ENCODE measurements at places on chromosomes 7 and 10.

DNA sequence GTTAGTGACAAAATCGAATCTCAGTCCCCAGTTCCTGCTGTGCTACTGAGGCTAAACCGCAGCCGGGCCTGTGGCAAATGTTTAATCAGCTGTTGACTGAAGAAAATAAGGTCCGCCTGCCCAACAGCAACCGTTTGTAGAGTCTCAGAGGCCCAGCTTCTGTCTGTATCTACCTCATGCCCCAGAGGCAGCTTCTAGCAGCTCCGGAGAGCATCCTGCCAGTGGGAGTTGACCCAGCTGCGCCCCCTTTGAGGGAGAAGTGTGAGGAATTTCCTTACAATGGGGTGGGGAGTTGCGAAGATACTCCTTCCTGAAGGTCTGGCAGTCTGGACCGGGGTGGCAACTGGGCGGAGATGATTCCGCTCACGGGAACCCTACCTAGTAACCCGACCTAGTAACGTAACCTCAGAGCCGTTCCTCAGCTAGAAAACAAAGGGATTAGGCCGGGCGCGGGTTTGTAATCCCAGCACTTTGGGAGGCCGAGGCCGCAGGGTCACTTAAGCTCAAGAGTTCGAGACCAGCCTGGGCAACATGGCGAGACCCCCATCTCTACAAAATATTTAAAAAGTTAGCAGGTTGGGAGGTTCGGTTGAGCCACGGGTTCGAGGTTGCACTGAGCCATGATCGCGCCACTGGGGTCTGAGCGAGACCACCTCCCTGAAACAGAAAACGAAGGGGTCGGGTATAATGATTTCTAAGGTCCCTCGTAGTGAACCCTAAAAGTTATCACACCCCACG is 846 bp upstream of the ZNF775 start:
- DNase-seq: no peak

DNA sequence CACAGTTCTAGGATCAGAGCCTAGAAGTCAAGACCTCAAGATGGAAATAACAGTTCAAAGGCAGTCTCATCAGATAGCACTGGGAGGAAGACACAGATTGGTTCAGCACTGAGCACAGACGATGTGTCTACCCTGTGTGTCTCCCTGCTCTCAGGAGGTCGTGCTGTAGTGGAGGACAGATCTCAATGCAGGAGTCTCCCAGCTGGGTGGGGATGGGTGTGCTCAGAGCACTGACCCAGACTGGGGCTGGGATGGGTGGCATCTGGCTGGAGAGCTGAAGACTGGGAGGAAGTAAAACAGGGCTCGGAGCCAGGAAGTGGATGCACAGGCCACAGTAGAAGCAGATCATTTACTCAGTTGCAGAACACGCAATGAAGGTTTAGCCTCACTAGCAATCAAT is 69.5 kb upstream of the GDF10 start:
- no peak for DNase-seq

GRCh38 chr7:27611059-27611458 is 51.6 kb downstream of the HIBADH start:
- DNase-seq: no peak

- DNase-seq: no peak
These were observed 18.5 kb upstream of the ERLIN1 start for GRCh38 chr10:100204370-100204769.

GRCh38 chr7:82441669-82442478 is 1.7 kb downstream of the CACNA2D1 start:
- DNase-seq: no peak

- no peak for DNase-seq
These were observed 3.0 kb downstream of the BRI3 start for GRCh38 chr7:98284335-98285036.

- DNase-seq: no peak
These were observed 62.5 kb upstream of the KMT2E start for GRCh38 chr7:104951546-104951945.

GRCh38 chr10:117260084-117260483 is 19.2 kb downstream of the SLC18A2 start:
- DNase-seq: no peak

GRCh38 chr10:26703096-26703495 is 5.6 kb downstream of the PDSS1 start:
- DNase-seq: no peak

- DNase-seq: no peak
These were observed 560.2 kb downstream of the SUGCT start for GRCh38 chr7:40694991-40695390.

GRCh38 chr7:128792471-128793180 is 858 bp downstream of the CCDC136 start:
- DNase-seq: no peak

DNA sequence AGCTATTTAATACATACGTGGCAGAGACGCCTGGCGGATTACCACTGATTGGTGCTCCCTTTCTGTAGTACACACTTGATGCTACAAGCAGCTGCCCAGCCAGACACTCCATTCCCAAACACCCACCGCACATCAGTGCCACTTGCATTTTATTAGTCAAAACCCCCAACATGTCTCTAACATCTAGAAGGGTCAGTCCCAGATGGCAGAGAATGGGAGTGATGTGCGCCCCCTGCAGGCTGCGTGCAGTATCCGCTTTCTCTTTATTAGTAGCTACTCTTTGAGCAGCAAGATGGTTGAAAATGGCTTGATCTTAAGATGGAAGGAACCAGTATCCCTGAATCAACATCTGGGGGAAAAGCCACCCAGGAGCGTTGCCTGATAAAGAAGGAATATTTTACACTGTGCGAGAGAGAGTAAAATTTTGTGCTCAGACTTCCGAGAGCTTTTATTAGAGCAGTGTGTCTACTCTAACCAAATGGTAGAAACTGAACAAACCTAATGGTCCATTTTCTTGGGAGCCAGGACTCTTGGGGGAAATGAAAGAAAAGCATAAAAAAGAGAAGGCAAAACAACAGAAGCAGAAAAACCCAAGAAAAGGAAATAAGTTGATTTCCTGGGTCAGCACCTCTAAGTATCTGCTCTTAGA is 78.3 kb downstream of the ST8SIA6 start:
- peak; percentile 14 for DNase-seq

GRCh38 chr10:49389361-49389933 is 6.4 kb downstream of the DRGX start:
- DNase-seq: no peak

DNA sequence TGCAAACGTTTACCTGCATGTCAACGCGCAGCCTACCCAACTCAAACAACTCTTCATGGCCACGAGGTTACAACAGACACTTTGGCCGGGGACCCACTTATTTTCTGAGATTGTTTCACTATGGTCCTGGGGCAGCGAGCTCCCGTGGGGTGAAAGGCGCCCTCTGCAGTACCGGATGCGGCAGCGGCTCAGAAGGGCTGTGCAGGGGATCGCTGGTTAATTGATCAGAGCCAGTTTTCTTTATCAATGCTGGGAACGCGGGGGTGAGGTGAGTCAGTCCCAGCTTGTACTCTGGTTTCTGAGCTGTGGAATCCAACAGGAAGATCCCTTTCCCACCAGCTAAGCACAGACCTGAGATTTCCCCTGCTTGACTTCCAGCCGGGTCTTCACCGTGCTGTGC is 366.5 kb upstream of the KLF6 start:
- no peak for DNase-seq

GRCh38 chr7:120553491-120553890 is 280.5 kb downstream of the KCND2 start:
- DNase-seq: no peak

- no peak for DNase-seq
These were observed 1148.5 kb upstream of the CELF2 start for GRCh38 chr10:9869205-9869604.

DNA sequence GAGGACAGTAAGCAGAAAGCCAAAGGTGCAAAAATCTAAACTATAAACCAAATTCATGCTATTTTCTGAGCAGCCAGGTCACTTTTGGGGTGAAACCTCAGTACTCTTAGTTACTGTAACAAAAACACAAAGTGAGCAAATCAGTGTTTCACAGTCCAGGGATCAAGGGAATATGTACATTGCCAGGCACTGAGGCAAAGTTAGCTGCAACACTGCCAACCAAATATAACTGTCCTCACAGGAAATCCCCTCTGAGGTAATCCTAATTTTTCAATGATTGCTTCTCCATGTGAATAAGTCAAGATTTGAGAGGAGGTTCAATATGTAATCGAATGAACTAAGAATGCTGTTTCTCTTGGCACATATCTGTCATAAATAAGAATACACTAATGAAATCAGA is 229.7 kb downstream of the TSPAN12 start:
- DNase-seq: no peak

DNA sequence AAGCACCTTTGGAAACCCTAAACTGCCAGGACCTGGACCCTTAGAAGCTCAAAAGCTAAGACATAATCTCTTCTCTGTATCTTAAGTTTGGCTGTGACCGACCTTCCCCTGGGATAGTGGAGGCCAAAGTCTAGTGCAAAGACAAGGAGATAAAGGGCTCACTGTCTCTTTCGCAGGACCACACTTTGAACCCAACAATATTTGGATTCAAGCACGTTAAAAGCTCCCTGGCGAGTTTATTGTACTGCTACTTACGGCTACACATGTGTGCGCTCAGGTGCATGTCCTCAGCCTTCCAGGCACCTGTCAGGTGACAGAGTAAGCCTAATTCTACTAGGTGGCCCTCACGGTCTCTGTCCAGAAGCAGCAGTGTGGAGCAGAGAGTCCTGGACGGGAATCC is 55.9 kb downstream of the PNLIPRP2 start:
- DNase-seq: no peak

- no peak for DNase-seq
These were observed 117.2 kb downstream of the UBE2H start for GRCh38 chr7:129835569-129835968.

DNA sequence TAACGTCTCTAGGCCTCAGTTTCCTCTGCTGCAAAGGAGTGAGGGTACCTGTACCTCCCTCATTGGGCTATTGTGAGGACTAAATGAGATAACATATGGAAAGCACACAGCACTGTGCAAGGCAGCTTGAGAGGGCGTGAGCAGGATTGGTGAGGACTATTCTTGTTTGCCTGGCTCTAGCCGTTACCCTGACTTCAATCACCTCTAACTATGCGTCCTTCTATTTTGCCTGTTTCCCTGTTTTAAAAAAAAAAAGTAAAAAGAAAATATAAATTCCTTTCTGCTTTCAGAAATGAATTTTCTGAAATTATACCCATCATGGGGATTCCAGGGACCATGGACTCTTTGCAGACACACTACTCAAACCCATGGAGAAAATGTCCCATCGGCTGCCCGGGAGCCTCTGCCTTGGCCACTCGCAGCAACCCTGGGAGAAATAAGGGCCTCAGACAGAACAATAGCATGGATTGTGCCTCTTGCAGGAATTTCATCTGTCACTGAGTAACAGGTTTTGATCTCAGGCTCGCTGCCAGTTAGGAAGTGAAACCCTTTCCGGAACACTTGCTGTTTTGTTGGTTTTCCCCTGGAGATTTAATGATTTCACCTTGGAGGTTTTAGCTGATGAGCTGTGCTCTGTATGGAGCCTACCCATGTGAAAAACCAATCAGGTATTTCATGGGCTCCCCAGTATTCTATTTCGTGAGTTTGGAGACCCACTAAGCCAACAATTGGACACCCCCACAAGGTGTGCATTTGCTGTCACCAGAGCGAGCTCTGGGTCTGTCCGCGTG is 55.6 kb downstream of the STEAP1B start:
- DNase-seq: no peak

DNA sequence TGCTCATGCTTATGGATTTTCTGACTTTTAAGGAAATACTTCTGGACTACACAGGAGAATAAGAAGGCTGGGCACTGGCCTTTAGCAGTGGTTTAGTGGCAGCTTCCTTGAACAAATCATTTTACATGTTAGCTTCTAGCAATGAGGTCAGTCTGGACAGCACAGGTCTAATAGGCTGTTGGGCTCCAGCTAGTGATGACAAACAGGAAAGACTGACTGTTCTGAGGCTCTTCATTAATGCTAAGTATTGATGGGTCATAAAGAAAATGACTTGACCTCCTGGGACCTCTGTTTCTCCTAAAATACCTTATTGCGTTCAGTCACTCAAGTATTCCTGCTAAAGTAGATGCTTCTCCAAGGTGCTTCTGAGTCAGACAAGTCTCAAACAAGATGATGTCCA is 4.9 kb upstream of the RHOBTB1 start:
- DNase-seq: no peak

GRCh38 chr10:23343591-23344240 is 881 bp downstream of the C10orf67 start:
- no peak for DNase-seq

- no peak for DNase-seq
These were observed 104.7 kb upstream of the RHEB start for GRCh38 chr7:151624246-151624928.

DNA sequence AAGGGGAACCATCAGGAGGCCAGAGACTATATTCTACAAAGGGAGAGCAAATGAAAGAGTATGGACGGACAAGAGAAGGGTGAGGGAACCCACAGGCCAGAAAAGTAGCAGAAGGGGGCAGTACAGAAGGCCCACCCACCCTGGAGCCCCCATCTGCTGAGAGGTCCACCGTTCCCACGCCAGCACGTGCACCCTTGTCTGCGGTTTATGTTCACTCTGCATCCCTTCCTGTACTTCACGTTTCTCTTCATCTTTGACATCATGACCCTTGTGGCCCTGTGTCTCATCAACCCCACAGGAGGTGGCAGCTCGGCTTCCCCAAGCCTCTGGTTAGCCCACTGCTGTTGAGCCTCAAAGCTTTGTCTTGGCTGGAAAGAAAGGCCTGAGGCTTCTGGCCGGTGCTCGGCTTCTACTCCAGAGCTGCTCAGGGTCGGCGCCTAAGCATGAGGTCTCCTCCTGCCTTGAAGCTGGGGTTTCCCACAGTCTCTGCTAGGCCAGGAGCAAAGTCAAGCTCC is 138.0 kb downstream of the DLG5 start:
- DNase-seq: no peak

DNA sequence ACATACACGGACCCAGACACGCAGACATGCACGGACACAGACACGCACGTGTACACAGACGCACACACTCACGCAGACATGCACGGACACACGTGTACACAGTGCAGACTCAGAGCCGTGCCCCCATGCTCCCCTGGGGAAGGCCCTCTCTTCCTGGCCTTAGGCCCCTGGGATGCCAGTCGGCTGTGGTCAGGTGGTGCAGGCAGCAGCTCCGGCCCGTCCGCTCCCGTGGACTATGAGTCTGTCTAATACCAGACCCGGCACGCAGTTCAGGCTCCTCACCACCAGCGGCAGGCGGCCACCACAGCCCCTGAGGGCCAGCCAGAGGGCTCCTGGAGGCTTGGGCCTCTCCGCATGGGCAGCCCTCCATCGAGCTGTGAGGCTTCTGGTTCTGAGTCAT is 52.0 kb upstream of the NKX6-2 start:
- DNase-seq: no peak

DNA sequence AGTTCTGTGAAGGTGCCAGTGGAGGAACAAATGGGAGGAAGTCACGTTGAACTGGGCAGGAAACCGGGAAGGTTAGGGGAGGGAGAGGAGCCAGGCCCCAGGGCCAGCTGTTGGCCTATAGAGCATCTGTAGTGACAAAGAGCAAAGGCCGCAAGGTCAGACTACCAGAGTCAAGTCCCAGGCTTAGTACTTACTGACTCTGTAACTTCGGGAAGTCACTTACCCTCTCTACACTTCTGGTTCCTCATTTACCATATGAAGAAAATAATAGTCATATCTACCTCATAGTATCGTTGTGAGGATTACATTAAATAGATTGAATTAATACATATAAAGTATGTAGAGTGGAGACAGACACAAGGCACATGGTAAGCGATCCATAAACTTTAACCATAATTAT is 101.8 kb upstream of the FZD1 start:
- no peak for DNase-seq

GRCh38 chr7:149689291-149689721 is 84.1 kb downstream of the ZNF467 start:
- DNase-seq: no peak

Data from stimulated activated CD8-positive, alpha-beta memory T cell treated with anti-CD3 and anti-CD28 coated beads, Interleukin-7, amount 100 ng/mL, for 24 hours (primary cell).